ENCODE measurements at places on chromosomes 2 and 18.
A peak's percentile ranks its signal among the peaks of the same experiment; 100 is the strongest.

- DNase-seq, result no peak
These were observed 187.2 kb downstream of the TXNL1 start for GRCh38 chr18:56451188-56451587.

DNA sequence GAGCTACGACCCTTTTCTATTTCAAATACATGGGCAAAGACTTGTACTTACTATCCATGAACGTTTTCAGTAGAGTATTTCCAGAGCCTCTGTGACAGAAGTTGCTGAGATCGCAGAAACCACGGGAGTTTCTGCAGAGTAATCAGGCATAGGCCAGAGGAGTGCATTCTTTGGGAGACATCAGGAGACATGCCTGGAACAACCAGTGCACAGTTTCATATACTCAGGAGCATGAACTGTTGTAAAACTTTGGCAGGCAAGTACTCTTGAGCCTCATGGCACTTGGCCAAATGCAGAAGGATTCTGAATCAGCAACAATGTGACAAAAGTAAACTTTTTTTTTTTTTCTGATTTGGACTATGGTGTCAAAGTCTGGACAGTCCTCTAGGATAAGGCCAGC, 307.1 kb downstream of the GRB14 start:
- no peak for DNase-seq

- no peak for DNase-seq
These were observed 169.4 kb upstream of the ALKAL2 start for GRCh38 chr2:457262-457661.

DNA sequence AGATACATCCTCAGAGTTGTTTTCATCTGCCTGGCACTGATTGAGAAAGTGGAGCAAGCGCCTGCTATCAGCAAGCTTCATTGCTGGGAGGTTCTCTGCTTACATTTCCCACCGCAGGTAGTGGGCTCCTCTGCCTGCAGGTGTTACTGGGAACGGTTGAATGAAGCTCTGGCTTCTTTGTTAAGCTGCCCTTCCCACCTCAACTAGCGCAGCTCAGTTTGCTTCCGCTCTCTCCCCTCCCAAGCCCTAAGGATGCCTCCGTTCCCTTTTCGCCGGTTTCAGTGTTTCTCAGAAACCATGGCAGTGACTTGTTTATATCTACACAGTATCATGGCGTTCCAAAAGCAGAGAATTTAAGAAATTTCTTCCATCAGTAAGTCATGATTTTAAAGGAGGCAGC, 72.2 kb upstream of the B3GNT7 start:
- no peak for DNase-seq

GRCh38 chr2:213490087-213490486, 205.8 kb downstream of the SPAG16 start:
- DNase-seq, result no peak

- peak; percentile 76 for DNase-seq
These were observed 327 bp downstream of the LTBP1 start for GRCh38 chr2:32947076-32947483.

DNA sequence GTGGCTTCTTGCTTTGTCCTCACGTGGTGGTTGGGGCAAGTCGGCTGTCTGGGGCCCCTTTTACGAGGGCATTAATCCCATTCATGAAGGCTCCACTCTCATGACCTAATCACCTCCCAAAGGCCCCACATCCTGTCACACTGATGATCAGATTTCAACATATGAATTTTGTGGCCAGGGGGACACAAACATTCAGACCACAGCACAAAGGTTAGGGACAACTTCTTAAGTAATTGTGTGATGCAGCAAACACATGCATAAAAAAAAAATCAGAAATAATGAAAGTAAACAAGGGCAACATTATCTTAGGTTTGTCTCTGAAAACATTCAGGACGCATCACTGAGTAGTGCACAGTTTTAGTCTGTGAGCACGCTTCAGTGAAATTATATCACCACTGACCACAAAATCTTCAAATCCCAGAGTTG, 54.2 kb upstream of the FRZB start:
- DNase-seq, result no peak

DNA sequence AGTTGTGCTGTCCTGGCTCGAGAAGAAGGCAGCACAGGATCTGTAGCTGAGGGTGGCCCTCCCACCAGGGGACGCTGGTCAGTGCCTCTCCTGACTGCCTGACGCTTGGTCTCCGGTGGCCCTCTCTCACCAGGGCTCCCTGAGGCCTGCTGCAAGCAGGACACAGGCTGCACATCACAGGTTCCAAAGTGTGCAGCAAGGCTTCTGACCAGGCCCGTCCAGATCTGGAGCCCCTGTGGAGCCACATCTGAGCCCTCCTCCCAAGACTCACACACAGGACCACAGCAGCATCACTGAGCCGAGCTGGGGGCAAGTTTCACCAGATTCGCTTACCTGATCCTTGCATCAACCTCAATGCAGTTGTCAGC, 12.1 kb downstream of the AMER3 start:
- DNase-seq, result no peak

- DNase-seq, result no peak
These were observed 33.6 kb downstream of the PLEKHA3 start for GRCh38 chr2:178513876-178514275.

DNA sequence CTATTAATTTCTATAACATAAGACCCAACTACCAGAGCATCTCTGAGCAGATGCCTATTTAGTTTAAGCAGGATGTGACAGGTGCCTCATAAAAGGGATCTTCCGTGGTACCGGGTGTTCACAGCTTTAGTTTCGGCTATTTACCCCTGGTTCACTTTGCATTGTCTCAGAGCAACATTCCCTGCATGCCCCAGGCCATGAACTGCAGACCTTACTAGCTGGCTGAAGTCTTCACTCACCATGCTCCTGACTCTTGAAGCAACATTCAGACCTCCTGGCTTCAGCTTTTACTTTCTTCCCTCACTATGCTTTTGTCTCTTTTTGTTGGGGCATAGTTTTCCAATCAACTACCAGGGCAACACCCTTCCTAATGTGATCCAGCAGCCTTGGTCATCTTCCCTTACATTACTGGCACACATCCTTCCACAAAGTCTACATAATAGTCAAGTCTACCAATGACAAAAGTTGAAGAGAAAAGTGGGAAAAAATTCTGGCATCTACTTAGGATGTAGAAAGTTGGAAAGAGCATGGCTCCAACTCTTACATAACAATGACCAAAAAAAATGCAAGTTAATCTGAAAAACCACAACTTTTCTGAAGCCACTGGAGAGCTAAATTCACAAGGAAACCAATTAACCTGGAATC, 99.2 kb downstream of the SESTD1 start:
- DNase-seq, result no peak

DNA sequence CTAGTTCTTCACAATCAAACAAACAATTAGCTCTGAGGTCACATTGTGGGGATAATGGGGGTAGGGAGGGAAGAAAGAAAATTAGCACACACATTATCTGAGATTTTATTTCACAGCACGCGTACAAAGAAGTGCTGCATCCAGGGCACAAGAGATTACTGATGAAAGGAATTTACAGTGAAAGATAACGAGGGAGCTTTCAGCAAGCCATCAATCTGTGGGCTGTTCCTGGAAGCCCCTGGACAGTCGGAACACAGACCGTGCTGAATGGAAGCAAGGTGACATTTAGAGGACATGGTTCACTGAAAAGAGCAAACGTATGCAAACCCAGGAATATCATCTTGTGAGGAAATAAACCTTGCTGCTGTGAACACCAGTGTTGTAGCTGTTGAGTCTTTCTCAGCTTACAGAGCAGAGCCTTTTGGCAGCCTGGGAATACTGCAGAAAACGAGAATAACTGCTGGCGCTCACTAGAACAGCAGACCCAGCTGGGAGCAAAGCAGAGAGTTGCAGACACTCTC, 63.2 kb downstream of the SCG2 start:
- DNase-seq, result no peak

DNA sequence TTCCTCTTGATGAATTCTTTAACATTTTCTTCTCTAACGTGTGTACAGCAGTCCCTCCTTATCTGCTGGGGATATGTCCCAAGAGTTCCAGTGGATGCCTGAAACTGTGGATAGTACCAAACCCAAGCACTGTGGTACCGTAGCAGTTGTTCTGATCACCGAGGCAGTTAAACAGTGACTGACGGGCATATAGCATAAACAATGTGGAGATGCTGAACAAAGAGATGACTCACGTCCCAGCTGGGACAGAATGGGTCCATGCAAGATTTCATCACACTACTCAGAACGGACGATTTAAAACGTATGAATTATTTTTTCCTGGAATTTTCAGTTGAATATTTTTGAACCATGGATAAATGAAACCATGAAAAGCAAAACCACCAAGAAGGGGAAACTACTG, 54.5 kb upstream of the SPAG16 start:
- DNase-seq, result no peak

- no peak for DNase-seq
These were observed 18.1 kb downstream of the CALCRL start for GRCh38 chr2:187429989-187430388.

GRCh38 chr2:227822416-227823003, 8.9 kb downstream of the CCL20 start:
- DNase-seq, result no peak

GRCh38 chr2:112483831-112484230, 1.9 kb downstream of the TTL start:
- no peak for DNase-seq

- no peak for DNase-seq
These were observed 60.0 kb downstream of the CAPN13 start for GRCh38 chr2:30747206-30747605.

GRCh38 chr18:2337552-2338141, 233.7 kb downstream of the METTL4 start:
- DNase-seq, result peak; percentile 14

- no peak for DNase-seq
These were observed 17.4 kb downstream of the OSBPL1A start for GRCh38 chr18:24380163-24380747.

DNA sequence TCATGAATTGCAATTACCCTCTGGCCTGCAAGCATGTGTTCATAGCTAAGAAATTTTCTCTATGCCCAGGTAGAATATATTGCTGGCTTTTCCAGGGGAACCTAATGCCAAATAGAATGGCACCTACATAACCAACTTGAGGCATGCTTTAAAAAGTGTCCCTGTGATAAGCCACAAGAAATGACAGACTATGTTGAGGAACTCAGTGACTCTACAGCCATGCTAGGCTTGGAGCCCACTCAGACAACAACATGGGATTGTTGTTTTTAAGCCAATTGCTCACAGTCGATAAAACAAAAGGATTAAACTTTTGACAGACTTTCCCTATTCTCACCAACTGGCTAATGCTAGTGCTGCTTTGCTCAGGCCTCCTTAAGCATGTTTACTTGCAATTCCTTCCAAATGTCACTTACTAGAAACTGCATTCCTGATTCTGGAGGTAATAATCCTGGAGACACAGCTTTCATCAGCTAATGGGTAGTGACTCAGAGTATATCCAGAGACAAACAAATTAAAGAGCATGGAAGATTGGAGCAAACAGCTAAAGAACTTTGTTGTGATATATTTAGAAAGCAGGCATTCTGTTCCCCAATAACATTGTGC, 249.0 kb downstream of the SLC8A1 start:
- no peak for DNase-seq

DNA sequence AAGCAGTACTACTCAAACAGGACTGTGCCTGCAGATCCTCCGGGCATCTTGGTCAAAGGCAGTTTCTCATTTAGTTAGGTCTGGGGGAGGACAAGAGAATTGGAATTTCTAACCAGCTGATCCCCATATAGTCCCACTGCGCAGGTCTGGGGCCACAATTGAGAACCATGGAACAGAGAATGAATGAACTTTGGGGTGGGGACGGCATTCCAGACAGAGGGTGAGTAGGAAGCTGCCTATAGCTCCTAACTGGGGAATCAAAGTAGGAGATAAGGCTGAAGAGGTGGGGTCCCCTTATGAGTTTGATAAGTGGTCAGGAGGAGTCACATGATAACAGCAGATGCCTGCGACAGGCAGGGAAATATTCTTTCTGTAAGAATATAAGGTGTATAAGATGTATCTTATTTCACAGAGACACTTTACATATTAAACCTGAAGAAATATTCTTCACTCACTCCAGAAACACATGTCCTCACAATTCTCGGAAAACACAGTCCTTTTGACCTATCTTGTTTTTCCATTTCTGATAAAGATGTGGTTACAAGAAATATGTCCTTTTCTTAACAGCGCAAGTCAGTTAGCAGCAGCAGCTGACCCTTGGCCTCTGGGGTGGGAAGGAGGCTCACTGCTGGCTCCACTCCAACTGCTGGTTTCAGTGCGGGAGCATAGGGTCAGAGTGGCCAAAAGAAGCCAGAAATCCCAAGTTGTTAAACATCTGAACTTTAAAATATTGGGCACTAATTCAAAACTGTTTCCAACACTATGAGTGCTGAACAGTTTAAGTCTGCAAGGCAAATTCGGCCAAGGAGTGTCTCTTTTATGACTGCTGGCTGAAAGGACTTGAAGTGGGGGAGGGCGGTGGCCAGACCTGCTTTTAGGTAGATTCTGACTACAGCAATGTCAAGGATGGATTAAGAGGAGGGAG, 12.6 kb upstream of the TMEM214 start:
- DNase-seq, result peak; percentile 95

GRCh38 chr2:106596844-106597243, 109.7 kb downstream of the CD8B2 start:
- DNase-seq, result no peak

DNA sequence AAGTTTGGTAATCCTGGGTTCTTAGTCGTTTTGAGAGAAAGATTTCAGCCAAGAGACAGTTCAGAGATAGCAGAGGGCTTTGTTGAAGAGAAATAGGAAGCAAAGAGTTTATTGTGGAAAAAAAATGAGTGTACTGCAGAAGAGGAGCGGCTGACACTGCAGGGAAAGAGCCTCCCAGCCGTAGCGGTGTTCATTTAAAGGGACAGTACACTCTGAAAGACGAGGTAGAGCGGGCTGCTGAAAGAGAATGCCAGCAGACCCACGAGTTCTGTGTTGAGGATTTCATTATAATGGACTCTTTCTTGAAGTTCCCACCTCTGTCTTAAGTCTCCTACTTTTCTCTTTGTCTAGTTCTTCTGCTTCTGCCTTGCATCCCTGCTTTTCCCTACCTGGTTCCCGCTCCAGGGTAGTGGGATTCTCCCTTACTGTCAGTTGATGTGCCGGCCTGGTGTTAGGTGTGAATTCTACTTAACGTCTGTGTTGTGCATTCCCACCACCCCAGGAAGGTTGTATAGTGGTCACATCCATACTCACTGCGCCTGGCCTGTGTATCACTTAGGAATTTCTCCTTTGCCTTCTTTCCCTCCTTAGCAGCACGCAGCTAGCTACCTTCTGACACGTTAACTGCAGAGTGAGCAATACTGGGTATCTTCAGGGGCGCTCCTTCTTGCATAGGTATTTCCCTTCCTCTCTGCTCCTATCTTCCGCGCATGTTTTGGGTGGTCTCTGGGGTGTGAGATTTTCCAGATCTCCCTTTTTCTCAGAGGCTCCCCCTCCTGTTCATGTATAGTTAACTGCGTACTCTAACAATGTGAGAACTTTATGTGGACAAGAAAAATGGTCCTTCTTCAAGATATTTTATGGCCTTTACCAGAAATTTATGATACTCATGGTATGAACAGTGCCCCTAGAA, 164.5 kb downstream of the PTH2R start:
- no peak for DNase-seq

DNA sequence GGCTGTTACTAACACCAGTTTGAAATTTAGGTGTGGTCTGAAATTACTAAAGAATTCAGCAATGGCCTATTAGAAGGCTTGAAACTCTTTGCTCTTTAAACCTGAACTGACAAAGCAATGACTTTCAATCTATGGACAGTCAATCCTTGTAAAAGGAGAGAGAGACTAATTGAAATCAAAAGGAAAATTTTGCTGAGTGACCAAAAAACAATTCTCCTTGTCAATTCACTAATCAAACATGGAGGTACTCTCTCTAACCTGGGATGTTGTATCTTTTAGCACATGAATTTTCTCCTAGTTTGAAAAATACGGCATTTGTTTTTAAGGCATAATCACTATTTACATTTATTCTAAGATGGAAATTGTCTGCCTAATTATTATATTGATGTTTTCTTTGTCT, 49.6 kb upstream of the ATIC start:
- no peak for DNase-seq

All from kidney (tissue), 22 donors.